Activated T-cell treated with anti-CD3 and anti-CD28 coated beads, Interleukin-2, amount 50 U/mL, for 48 hours (primary cell): ENCODE measurements at places on chromosomes 13 and 19.

GRCh38 chr13:40352380-40352778 is 314.1 kb downstream of the FOXO1 start:
- no peak for DNase-seq

GRCh38 chr13:63855457-63856118 is 2439.9 kb upstream of the PCDH20 start:
- no peak for DNase-seq

- DNase-seq = no peak
These were observed 3.1 kb upstream of the GTF3A start for GRCh38 chr13:27421101-27421871.

GRCh38 chr13:76884186-76884906 is 1.9 kb downstream of the KCTD12 start:
- DNase-seq = peak; percentile 34

DNA sequence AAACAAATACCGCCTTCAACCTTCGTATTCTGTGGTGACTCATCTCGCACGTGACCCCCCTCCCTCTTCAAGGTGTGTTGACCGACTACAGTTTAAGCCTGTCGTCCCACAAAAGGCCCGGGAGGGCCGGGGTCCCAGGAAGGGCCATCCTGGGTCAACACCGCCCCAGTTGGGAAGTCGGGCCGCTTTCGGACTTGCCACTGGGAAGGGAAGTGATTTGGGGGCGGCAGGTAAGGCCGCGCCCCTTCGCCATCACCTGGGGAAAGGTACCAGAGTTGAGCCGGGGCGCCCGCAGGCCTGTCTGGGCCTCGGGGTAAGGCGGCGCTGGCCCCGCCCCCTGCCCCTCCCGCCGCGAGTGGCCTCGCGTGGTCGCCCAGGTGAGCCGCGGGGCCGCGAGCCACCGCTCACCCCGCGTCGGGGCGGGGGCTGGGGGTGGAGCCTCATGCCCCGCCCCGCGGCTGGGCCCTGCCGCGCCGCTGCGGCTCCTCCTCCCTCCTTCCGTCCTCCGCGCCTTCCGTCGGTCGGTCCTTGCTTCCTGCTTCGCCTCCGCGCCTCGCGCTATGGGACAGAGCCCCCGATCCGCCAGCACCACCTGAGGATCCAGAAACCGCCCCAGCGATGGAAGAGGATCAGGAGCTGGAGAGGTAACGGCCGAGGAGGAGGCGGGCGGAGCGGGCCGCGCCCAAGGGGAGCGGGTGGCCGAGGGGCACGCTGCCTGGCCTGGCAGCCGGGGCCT is at the start of gene POLR1D:
Gene POLR1D (plus strand): TSS at position 527 of the 736 bp plus-strand sequence. CDS start 92 bp downstream, at position 619.
- peak; percentile 86 for DNase-seq

DNA sequence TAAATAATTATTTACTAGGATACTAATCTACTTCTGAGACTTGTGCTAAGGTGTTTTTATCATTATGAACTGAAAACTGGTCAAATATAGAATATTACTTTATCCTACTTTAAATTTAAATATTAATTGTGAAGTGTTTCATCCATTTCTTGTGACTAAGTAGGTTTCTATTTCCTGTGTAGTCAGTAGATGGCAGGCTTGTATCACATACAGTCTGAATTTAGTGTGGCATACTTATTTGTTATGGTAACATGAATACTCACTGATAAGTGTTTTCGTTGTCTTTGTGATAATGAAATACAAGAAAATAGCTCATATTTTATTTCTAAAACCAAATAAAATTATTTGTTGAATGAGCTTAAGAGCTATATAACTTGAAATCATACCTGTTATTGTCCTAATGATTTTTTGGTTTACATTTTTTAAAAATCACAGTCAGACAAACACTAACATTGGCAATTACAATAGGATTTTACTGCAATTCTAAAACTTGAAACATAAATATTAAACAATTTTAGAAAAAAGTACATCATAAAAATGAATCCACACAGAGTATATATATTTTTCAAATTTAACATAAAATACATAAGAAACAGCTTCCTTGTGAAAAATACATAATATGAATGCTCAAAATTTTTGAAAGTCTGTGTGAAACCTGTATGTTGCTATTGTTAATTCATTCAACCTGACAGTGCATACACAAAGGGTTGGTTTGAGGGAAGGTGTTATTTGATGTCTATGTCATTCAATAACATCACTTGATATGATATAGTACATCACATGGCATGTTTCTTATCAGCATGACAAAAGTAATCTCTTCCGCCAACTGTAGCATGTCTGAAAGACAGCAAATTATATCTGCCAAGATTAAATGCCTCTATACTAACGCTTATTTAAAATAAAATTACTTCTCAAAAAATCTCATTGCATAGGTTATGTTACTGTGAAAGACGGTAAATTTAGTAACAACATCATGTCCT is 904.8 kb upstream of the PCDH20 start:
- no peak for DNase-seq

DNA sequence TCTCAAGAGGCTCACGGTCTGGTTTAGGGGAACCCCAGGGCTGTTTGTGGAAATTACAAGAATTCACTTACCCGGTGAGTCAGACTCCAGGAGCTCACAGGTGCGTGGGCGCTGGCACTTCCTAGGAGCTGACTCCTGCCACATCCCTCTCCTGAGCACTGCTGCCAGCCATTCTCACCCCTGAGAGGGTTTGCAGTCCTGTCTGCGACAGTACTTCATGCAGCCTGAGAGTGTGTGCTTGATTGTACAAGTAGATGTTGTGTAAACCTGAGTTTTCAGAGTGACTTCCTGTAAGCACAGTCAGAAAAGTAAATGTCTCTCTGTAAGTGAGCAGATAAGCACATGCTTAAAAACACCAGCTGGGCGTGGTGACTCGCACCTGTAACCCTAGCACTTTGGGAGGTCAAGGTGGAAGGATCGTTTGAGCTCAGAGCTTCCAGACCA is 8.1 kb downstream of the MRPL4 start:
- peak; percentile 84 for DNase-seq

- peak; percentile 50 for DNase-seq
These were observed 2.4 kb downstream of the PPP1R13L start for GRCh38 chr19:45402298-45403061.

DNA sequence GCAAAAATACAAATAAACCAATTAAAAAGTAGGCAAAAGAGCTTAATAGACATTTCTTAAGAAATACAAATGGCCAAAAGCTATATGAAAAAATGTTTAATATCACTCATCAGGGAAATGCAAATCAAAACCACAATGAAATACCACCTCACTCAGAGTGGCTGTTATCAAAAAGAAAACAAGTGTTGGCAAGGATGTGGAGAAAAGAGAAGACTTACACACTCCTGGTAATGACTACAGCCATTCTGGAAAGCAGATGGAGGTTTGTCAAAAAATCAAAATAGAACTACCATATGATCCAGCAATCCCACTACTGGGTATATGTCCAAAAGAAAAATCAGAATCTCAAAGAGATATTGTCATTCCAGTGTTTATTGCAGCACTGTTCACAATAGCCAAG is 223.5 kb upstream of the SLC10A2 start:
- DNase-seq = no peak

DNA sequence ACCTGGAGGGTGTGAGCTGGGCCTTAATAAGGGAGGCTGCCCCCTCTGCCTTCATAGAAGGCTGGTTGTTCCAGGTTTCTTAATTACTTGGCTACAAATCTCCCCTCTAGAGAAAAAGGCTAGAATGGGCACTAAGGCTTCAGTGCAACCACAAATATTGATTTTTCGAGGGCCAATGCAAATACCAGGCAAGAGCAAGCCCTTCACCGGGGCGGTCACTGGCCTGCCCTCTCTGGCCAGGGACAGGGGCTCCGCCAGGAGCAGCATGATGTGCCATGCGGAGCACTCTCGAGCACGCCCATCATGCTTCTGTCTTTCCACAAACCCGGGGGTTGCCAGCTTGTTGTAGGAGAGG is 127.8 kb upstream of the SPACA7 start:
- DNase-seq = no peak

DNA sequence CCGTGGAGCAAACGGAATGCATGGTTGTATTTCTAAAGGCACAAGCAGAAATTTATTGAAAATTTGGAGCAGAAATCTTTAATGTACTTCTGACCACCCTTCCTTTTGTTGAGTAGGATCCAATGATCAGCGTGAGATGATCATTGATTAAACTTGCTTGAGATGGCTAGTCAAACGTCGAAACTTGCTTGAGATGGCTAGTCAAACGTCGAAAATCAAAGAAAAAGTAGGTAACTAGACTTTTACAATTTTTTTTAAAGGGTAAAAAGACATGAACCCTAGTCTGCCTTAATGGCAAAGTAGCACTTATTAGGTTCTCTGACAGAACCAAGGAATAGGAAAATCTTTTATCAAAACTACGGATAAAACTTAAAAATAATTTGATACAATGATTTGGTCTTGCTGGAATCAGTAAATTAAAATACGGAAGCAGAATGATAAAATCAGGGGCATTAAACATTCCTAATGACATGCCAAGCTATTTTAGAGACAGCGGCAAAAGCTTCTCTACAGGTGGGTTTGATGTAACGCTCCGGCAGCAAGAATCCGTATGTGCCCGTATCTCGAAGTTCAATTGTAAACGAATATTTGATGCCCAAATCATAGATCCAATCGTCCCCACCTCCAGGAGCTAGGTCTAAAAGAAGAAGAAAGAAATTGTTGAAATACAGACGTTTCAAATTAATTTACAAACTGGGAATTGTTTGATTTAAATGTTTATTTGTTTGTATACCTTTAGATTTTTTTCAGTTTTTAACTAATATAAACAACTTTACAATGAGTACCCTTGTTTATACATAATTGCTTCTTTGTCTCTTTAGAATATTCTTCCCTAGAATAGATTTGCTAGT is 841 bp upstream of the ZC3H13 start:
- DNase-seq = no peak

DNA sequence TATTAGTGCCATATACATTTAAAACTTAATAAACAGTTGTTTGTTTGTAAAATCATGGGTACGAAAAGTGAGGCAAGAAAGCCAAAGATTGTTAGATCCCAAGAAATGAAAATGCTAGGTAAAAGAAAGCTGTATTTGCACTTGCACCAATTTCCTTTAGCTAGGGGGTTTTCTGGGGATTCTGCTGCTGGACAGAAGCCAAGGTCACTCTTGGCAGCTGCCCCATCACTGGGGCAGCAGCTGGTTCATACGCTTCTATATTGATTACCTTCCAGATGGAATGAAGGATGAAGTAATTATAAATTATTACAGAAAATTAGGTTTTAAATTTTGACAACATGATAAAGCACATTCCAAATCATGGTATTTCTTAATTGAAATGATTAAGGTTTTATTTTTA is 127.4 kb downstream of the SLITRK5 start:
- DNase-seq = no peak

DNA sequence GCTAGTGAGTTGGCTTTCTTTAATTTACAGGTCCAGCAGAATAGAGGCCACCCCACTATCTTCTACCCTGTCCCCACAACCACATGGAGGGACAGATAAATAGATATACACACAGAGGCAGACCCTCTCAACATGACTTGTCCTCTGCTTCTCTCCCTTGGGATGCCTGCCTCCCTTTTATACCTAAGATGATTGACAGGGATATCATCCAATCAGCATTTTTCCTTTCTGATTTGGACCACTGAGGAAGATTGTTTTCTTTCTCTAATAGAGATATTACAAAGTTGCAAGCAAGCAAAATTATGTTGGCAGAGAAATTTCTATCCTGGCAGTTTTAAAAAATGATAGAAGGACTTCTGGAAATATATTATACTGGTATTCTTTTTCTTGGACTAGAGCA is 35.8 kb downstream of the STOML3 start:
- no peak for DNase-seq

GRCh38 chr19:56217039-56217949 is 15.2 kb downstream of the ZSCAN5C start:
- DNase-seq = peak; percentile 20

GRCh38 chr19:10419646-10420443 is 493 bp upstream of the PDE4A start:
- peak; percentile 77 for DNase-seq
